Neural crest cell (in vitro differentiated cells): ENCODE measurements at places on chromosomes 5 and 9. TPM values are rescaled to one million over a fixed set of nuclear protein-coding genes. Genes with fewer than 3 reads are reported as not detected.

DNA sequence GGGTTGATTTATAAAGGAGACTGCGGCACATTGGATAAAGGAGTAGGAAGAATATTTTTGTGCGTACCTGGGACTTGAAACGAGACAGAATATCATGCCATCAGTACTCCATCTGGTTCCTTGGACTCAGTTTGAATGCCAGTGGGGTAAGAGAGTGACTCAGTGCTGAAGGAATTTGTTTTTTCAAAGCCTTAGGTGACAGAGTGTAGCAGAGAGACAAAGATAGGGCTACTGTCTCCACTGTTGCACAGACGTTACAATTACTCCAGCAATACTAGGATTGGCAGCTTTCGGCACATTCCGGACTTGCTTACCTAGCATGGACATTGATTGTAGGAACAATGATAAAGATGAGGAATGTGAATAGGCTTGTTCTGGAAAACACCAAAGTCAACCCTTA is 250.7 kb downstream of the KCTD16 start:
- no peak overlapping the region for H3K4me3 ChIP-seq
- no peak overlapping the region for H3K27ac ChIP-seq
- no peaks in the 10 kb centered on the region for H3K36me3 ChIP-seq
- no peaks in the 10 kb centered on the region for H3K27me3 ChIP-seq
- no peak for DNase-seq

The MARCHF11 gene
- 0.23 and 1.1 TPM in 2 replicates for total RNA-seq

The ADCY2 gene
- 2.1 and 3.5 TPM in 2 replicates for total RNA-seq

- peak overlapping the region; percentile 67 for H3K27ac ChIP-seq
- no peak overlapping the region for H3K4me3 ChIP-seq
- H3K4me1 ChIP-seq, result peaks cover 4% of the 10 kb centered on the region
- no peaks in the 10 kb centered on the region for H3K36me3 ChIP-seq
- no peaks in the 10 kb centered on the region for H3K27me3 ChIP-seq
Observed at GRCh38 chr9:33146298-33146697, 20.8 kb downstream of the B4GALT1 start.

The CYLC2 gene
- total RNA-seq, result not detected in 2 replicates

The NR2F1 gene
- total RNA-seq, result 411 and 426 TPM in 2 replicates

The CFAP77 gene
- total RNA-seq, result 0.23 and 0.27 TPM in 2 replicates

DNA sequence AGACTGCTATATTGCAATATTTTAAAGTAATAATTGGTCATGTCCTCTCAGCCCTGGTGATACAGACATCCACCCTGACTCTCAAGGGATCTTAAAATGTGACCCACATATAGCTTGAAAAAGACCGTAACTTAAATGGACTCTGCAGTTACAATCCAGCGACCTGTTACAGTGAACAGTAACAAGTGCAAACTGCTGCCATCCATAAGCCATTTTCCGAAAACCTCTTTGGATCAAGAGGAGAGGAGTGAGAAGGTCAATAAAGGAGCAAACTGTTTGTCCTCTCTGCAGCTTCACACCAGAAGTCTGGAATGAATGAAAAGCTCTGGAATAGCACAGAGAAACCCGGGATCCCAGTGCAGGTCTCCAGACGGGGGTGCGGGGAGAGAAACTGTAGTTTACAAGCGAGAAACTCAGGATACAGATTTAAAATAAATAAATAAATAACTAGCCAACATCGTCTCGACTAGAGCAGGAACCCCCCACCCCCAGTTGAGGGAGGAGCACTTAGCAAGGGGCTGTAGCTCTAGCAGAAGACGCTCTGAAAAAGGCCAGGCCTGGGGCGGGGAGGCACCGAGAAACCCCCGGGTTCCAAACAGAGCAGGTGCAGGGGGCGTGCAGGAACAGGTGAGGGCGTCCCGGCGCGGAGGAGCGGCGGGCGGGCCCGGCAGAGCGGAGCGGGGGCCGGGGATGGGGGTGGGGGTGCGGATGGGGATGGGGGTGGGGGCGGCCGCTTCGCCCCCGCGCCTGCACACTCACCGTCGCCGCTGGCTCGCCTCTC is 572 bp downstream of the ZDHHC21 start:
- H3K4me1 ChIP-seq, result peaks cover 28% of the 10 kb centered on the region
- H3K27me3 ChIP-seq, result no peaks in the 10 kb centered on the region
- peak overlapping the region; percentile 97 for H3K4me3 ChIP-seq
- peak overlapping the region; percentile 83 for H3K27ac ChIP-seq
- peak; percentile 8 for DNase-seq

GRCh38 chr5:96222129-96222528 is 210.9 kb downstream of the PCSK1 start:
- H3K4me3 ChIP-seq, result no peak overlapping the region
- H3K27ac ChIP-seq, result no peak overlapping the region
- DNase-seq, result no peak
- H3K27me3 ChIP-seq, result no peaks in the 10 kb centered on the region

The FAM219A gene
- 20.6 and 20.9 TPM in 2 replicates for total RNA-seq

DNA sequence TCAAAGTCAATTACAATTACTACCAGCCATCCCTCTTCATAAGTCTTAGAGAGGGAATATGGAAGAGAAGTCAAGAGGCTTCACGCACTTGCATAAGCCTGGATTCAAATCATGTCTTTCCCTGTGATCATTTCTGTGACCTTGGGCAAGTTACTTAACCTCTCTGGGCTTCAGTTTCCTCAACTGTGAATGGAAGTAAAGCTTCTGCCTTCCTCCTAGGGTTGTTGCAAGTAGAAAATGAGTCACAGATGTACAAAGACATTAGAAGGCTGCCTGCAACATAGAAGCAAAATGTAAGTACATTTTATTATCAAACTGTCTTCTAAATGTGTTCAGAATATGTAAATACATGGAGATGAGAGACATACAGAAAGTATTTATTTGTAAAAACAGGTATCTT is 42.3 kb upstream of the SEMA6A start:
- H3K4me3 ChIP-seq, result no peak overlapping the region
- H3K36me3 ChIP-seq, result no peaks in the 10 kb centered on the region
- peaks cover 16% of the 10 kb centered on the region for H3K4me1 ChIP-seq
- H3K27me3 ChIP-seq, result no peaks in the 10 kb centered on the region
- no peak for DNase-seq
- no peak overlapping the region for H3K27ac ChIP-seq

- DNase-seq, result no peak
- no peak overlapping the region for H3K27ac ChIP-seq
- H3K4me3 ChIP-seq, result no peak overlapping the region
- H3K36me3 ChIP-seq, result peaks cover 6% of the 10 kb centered on the region
- peaks cover 11% of the 10 kb centered on the region for H3K4me1 ChIP-seq
Observed at GRCh38 chr5:36662291-36662851, 56.0 kb downstream of the SLC1A3 start.

- DNase-seq, result no peak
- no peak overlapping the region for H3K4me3 ChIP-seq
- H3K4me1 ChIP-seq, result peaks cover 16% of the 10 kb centered on the region
- H3K27ac ChIP-seq, result no peak overlapping the region
- no peaks in the 10 kb centered on the region for H3K27me3 ChIP-seq
Observed at GRCh38 chr9:78038620-78039300, 7.1 kb upstream of the GNAQ start.

DNA sequence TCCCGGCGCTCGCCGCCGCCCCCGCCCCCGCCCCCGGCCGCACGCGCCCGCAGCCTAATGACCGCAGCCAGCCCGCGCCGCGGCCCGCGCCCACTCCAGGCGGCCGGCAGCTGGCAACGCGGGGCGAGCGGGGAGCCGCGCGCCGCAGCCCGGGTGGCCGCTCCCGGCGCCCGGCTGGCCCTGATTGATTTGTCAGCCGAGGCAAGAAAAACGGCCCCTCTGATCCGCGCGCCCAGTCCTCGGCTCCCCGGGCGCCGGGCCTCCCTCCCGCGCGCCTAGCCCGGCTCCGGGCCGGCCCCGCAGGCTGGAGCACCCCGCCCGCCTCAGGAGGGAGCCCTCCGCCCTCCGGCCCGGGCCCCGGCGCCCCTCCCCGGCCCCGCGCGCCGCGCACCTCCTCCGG is 11.9 kb upstream of the LHX2 start:
- no peak overlapping the region for H3K27ac ChIP-seq
- no peak for DNase-seq
- H3K27me3 ChIP-seq, result peaks cover 93% of the 10 kb centered on the region
- H3K36me3 ChIP-seq, result no peaks in the 10 kb centered on the region
- H3K4me1 ChIP-seq, result peaks cover 21% of the 10 kb centered on the region
- no peak overlapping the region for H3K4me3 ChIP-seq

The PCDHGB1 gene
- total RNA-seq, result 2.8 and 3.0 TPM in 2 replicates

GRCh38 chr9:97563458-97564135 is 62.1 kb downstream of the TMOD1 start:
- DNase-seq, result no peak
- H3K27ac ChIP-seq, result no peak overlapping the region
- no peaks in the 10 kb centered on the region for H3K36me3 ChIP-seq
- H3K4me3 ChIP-seq, result no peak overlapping the region

GRCh38 chr5:119439140-119439631 is 13.1 kb upstream of the HSD17B4 start:
- peaks cover 15% of the 10 kb centered on the region for H3K27me3 ChIP-seq
- DNase-seq, result no peak
- no peak overlapping the region for H3K27ac ChIP-seq
- no peaks in the 10 kb centered on the region for H3K4me1 ChIP-seq
- H3K36me3 ChIP-seq, result peaks cover 6% of the 10 kb centered on the region

The MEGF10 gene
- total RNA-seq, result 90.2 and 96.1 TPM in 2 replicates

- peak overlapping the region; percentile 32 for H3K27ac ChIP-seq
- H3K4me1 ChIP-seq, result peaks cover 88% of the 10 kb centered on the region
- H3K36me3 ChIP-seq, result peaks cover 21% of the 10 kb centered on the region
- no peak for DNase-seq
- no peak overlapping the region for H3K4me3 ChIP-seq
Observed at GRCh38 chr5:72153551-72153950, 46.3 kb downstream of the MAP1B start.

GRCh38 chr9:117783828-117784227 is 79.6 kb downstream of the TLR4 start:
- no peak for DNase-seq
- H3K4me1 ChIP-seq, result no peaks in the 10 kb centered on the region
- no peak overlapping the region for H3K27ac ChIP-seq
- no peak overlapping the region for H3K4me3 ChIP-seq

The CDC20B gene
- not detected in 2 replicates for total RNA-seq

The RFX3 gene
- total RNA-seq, result 43.6 and 46.9 TPM in 2 replicates

The CDX1 gene
- total RNA-seq, result not detected in 2 replicates

The POLR3G gene
- total RNA-seq, result 10.6 and 12.1 TPM in 2 replicates

GRCh38 chr5:15783734-15784133 is 283.8 kb downstream of the FBXL7 start:
- H3K27ac ChIP-seq, result no peak overlapping the region
- no peaks in the 10 kb centered on the region for H3K27me3 ChIP-seq
- H3K4me3 ChIP-seq, result no peak overlapping the region
- no peak for DNase-seq
- H3K36me3 ChIP-seq, result peaks cover 9% of the 10 kb centered on the region

DNA sequence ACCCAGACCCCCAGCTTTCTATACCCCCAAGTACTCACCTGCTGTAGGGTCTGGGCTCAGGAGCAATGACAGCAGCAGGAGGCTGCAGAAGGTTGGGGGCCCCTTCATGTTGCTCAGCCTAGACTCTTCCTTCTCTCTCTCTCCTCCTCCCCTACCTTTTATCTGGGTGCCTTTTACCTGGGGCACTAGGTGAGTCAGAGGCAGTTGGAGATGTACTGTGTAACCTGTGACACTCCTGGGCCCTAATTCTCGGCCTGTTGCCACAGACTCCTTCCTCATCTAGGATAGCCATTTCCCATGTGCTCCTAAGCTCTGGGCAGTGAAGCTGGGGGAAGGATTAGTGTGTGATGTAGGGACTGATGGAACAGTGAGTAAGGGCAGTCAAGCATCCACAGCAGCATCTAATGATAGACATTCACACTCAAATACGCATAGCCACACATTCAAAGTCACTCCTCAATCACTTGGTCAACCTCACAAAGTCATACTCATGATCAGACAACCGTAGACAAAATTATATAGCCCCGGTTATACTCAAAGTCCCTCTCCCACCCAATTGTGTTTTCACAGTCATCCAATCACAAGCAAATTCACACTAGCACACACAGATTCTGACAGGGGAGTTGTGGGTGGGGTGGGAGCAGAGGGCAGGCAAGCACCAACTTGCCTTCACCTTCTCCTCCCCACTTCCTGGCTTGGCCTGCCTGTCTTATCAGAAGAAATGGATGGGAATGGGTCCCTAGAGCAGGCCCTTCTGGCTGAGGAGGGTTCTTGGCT is at the start of gene CCL27:
Gene CCL27 (minus strand): TSS at position 132 of the 777 bp plus-strand sequence. CDS start 24 bp downstream, at position 108.
- H3K27me3 ChIP-seq, result no peaks in the 10 kb centered on the region
- H3K36me3 ChIP-seq, result peaks cover 5% of the 10 kb centered on the region
- peak within 1 kb of the TSS; percentile 56 for H3K4me3 ChIP-seq
- DNase-seq, result no peak
- H3K4me1 ChIP-seq, result peaks cover 14% of the 10 kb centered on the region

The SOHLH1 gene
- not detected in 2 replicates for total RNA-seq

DNA sequence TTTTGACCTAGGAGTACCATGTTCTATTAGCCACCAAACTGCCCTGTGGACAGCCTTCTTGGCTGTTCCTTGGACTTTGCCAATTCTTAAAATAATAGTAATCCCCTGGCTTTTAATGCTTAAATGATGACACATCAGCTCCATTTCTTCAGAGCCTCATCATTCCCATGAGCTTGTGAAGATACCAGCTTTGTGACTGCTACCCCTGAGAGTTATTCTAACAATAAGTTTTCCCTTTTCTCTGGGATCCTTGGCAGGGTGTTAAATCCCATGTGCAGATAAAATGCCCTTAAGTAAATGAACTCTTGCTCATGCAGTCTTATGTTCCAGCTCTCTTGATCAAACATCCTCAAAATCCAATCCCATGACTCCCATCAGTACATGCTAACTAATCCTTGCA is 415.3 kb downstream of the CETN3 start:
- DNase-seq, result no peak
- no peak overlapping the region for H3K4me3 ChIP-seq
- H3K27me3 ChIP-seq, result no peaks in the 10 kb centered on the region

The IL4 gene
- total RNA-seq, result not detected in 2 replicates

DNA sequence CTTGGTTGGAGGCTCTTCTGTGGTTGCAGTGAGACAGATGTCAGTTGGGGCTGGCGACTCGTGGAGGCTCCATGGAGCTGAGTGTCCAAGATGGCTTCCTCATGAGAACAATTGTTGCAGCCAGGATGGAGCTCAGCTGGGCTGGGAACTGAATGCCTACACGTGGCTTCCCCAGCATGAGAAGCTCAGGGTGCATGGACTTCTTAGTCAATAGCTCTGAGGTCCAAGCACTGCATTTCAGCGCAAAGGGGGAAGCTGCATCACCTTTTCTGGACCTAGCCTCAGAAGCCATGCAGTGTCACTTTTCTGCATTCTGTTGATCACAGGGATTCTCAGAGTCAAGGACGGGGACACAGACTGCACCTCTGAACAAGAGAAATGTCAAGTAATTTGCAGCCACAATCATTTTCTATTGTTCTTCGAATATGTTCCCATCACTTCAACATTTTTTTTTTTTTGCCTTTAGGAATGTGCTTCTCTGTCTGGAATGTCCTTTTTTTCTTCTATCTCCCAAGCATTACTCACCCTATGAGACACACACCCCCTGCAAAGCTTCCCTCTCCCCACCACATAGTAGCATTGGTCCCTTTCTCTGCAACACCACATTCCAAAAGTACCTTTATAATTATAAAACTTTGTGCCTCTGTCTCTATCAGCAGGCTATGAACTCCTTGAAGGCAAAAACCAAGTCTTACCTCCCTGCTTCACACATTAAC is 57.5 kb upstream of the STK32A start:
- H3K4me3 ChIP-seq, result no peak overlapping the region
- no peak for DNase-seq
- no peak overlapping the region for H3K27ac ChIP-seq
- no peaks in the 10 kb centered on the region for H3K27me3 ChIP-seq
- no peaks in the 10 kb centered on the region for H3K36me3 ChIP-seq
